ENCODE measurements at places on chromosomes 13 and 19.

- no peak for DNase-seq
Observed at GRCh38 chr19:46963093-46963734, 56.4 kb upstream of the NPAS1 start.

GRCh38 chr13:97758317-97758716 lies 195.2 kb upstream of the IPO5 start:
- DNase-seq: no peak

DNA sequence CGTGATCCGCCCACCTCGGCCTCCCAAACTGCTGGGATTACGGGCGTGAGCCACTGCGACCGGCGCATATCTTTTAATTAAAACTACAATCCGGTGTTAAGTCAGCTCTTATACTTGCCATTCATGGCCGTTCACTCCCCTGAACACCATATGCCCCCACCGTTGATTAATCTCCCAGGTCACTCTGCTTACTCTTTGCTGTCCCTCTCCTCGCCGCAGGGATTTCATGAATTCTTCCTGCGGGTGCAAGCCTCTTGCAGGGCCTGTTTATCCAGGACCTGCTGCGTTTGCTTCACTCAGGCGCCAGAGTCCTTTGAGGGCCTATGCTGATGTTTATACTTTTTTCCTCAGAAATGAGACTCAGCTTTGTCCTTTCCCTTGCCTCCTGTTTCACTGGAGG lies 996 bp downstream of the ERVV-2 start:
- DNase-seq: no peak

DNA sequence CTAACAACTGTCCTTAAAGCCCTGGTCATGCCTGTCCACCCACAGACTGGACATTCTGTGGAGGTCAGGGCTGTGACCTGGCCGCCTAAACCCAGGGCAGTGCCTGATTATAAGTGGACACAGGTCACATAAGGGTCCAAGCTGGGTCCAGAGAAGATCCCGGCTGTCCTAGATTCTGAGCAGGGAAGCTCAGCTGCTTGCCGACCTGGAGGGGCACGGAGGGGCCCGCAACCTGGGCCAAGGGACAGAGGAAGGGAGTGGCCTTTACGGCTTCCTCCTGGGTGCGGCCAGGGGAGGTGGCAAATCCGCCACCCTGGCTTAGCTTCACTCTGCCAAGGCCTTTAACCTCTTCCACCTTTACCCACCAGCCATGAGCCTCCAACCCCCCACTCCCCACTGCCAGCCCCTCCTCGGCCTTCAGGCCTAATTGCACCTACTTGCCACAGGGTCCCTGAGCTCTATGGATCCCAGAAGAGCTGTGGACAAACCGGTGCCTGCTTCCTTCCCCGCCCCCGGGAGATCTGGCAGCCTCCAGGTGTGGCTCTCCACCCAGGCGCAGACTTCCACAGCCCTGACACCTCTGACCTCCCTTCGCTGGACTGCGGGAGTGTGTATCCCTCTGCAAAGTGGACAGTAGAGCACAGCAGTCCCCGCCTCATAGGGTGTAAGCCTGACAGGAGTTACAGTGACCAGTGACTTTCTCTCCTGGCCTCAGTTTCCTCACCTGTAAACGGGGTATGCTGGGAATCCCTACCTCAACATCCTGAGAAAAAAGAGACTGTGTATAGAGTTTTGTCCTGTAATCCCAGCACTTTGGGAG lies 1.7 kb downstream of the CD320 start:
- DNase-seq: no peak

DNA sequence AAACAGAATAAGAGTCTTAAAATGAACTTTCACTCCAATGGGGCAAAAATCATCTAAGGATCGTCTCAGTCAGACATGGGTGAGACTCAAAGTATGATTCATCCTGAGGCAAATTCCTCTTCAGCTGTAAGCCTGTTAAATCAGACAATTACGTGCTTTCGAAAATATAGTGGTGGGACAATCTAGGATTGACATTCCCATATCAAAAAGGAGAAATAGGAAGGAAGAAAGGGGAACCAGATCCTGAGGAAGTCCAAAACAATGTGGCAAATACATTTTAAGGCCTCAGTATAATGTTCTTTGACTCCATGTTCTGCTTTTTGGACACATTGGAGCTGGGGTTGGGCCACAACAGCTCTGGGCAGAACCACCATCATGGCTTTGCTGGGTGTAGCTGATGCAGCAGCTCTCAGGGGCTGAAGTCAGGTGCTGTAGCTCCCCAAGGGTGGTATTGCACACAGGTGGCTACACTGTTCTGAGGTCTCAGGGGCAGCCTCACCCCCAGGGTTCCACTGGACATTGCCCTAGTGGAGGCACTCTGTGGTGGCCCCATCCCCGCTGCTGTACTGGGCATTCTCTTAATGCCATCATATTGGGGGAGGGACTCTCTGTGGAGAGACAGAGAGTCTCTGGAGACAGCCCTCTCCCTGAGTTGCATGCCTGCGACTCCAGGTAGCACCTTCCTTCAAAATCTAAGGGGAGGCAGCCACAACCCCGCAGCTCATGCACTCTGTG lies 5.7 kb upstream of the FPR3 start:
- no peak for DNase-seq

DNA sequence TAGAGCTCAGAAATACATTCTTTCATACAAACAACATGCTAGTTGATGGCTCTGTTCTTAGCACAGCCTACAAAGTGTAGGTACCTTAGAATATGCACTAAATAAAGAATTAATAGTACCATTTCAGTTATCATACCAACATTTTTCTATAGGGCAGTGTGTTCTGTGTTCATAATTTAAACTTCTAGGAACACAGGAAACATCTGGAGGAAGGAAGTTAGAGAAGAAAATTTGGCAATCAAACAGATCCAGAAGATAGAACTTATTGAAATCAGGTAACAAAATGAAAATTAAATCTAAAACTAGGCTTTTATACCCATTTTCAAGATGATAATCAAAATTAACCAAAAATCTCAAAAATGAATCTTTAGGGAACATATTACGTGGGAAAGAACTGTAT lies 527.5 kb downstream of the DCT start:
- DNase-seq: no peak
